ENCODE measurements at places on chromosomes 12 and 14. TPM values are rescaled to one million over a fixed set of nuclear protein-coding genes. Genes with fewer than 3 reads are reported as not detected.

The LRRK2 gene
- 0.08 TPM for polyA plus RNA-seq

The PIP4P1 gene
- polyA plus RNA-seq = 30.7 TPM

The DENR gene
- 19.6 TPM for polyA plus RNA-seq

The GPRC5D gene
- polyA plus RNA-seq = not detected

The YBX3 gene
- polyA plus RNA-seq = 12.2 TPM

The P2RX2 gene
- polyA plus RNA-seq = 0.03 TPM

The GLIPR1L2 gene
- 0.24 TPM for polyA plus RNA-seq

The TRIP11 gene
- 7.2 TPM for polyA plus RNA-seq

The CCDC198 gene
- not detected for polyA plus RNA-seq

The AICDA gene
- not detected for polyA plus RNA-seq

The C14orf39 gene
- polyA plus RNA-seq = 0.13 TPM

The LRP10 gene
- polyA plus RNA-seq = 87.8 TPM

The IRF2BPL gene
- polyA plus RNA-seq = 10.9 TPM

The DPY19L2 gene
- 4.8 TPM for polyA plus RNA-seq

The LGMN gene
- 76.3 TPM for polyA plus RNA-seq

The KITLG gene
- 8.9 TPM for polyA plus RNA-seq

The OTOGL gene
- 0.97 TPM for polyA plus RNA-seq

The HELB gene
- polyA plus RNA-seq = 0.38 TPM

The SLC17A8 gene
- polyA plus RNA-seq = not detected

The ALDH6A1 gene
- polyA plus RNA-seq = 9.4 TPM

Measured in SK-N-SH (cell line).